ENCODE measurements at places on chromosomes 11 and 22.

GRCh38 chr22:17366830-17367229, 2.4 kb upstream of the CECR2 start:
- DNase-seq = no peak

DNA sequence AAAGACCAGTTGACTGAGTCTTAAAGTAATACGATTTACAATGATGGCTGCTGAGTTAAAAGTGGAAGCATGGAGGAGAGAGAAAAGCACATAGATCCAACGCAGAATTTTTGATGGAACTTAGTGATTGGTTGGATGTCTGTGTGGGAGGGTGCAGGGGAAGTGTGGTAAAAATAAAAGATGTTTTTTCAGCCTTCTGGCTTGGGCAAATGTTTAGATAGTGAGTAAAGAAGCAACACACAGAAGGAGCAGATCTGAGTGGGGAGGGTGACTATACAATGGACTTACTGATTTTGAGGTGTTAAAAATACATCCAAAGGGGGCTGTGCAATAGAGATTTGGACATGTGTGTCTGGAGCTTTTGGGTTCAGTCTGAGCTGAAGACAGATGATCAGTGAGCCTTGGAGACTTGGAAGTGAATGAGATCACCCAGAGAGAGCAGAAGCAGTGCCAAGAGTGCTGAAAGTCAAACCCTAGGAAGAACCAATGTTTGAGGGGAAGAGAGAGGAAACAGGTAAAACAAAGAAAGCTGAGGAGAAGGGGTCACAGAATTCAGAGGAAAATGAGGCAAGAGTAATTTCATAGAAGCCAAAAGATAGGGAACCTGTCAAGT, 8.6 kb downstream of the GRIA4 start:
- DNase-seq = no peak

GRCh38 chr11:56917708-56918400, 70.9 kb upstream of the OR5AK2 start:
- DNase-seq = no peak

GRCh38 chr11:118295199-118295598, 9.3 kb upstream of the CD3E start:
- DNase-seq = no peak

GRCh38 chr11:121890946-121891515, 225.0 kb downstream of the BLID start:
- no peak for DNase-seq

DNA sequence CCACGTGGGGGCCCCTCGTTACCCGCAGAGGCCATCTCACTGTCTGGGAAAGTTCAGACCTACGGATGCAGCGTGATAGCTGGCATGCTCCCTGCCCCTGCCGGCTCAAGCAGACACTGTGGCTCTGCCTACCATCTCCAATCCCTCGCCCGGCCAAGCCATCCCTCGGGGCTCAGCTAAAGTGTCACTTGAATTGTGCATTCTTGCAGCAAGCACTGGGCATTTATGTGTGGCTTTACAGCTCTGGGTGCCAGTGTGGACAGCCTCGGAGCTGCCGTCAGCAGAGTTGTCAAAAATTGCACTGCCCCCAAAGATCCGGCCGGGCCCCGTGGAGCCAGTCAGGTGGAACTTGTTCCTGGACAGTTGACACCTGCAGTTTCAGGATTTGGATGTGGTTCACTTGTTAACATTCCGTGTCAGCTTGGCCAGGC, 75.0 kb upstream of the FGF3 start:
- no peak for DNase-seq

GRCh38 chr11:97905101-97905500, 1115.6 kb upstream of the CNTN5 start:
- no peak for DNase-seq

DNA sequence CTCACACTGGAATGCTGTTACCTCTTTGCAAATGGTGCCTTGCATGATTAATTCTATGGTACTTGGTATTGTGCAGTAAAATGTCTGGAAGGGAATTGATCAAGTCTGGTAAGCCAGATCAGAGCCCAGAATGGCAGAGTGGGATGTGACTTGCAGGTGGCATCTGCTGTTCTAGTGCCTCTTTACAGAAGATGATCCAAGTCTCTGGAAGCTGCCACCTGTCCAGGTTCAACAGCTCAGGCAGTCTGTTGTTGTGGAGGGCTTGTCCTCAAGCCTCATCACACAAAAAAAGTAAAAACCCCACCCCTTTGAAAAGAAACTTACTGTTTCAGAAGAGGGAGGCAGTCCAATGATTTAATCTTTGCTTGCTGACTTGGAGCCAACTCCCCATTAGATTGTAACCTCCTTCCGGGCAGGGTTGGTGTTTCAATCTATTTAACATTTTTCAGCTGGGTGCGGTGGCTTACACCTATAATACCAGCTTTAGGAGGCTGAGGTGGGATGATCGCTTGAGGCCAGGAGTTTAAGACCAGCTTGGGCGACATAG, 17.1 kb downstream of the ZNRF3 start:
- DNase-seq = no peak

- DNase-seq = peak; percentile 26
These were observed 14.6 kb upstream of the NRGN start for GRCh38 chr11:124724979-124725718.

- no peak for DNase-seq
These were observed 16.1 kb downstream of the SCARF2 start for GRCh38 chr22:20421507-20421874.

DNA sequence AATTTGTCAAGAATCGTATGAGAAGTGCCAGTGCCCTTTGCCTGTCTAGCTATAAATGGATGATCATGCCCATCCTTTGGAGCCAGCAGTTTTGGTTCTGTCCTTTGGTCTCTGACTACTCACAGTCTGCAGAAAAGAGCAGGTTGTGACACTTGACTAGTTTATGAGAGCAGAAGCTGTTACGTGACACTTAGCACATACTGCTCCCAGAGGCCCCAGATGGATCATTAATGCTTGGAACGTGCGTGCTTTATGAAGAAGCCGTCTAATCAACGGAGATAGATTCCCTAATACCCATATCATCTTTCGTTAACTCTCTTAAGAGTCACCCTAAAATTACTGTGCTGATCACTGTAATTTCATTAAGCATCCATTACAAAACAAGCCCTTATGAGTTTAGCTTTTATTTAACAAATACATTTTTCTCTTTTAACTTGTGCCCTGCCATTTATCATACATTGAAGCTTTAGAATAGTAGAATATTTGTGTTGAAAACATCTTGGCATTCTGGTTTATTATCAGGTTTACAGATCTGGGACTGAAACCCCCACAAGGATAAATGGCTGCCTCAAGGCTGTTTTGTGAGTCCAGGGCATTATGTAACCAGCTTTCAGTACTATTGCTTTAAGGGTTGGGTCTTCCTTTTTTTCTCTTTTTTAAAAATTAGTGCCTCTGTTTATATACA, 47.0 kb upstream of the ADORA2A start:
- DNase-seq = no peak

DNA sequence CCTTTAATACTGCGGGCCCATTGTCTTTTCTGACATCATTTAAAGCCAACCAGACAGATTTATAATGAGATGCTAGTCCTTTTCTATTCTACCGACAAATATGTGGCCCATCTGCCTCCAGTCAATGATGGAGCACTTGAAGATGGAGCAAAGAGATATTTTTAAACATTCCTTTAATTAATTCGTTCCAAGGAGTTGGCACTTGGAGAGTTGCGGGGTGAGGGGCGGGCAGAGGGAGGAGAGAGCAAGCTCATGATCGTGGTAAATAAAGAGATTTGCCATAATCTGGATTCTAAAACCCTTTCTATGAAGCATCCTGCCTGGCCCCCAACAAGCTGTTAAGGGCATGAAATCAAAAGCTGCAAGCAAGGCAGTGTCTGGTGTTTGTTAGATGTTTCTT, 5.0 kb downstream of the SLC1A2 start:
- no peak for DNase-seq

GRCh38 chr11:10628508-10629236, 60.2 kb upstream of the LYVE1 start:
- no peak for DNase-seq

GRCh38 chr11:4041731-4042391, 52.7 kb upstream of the RRM1 start:
- no peak for DNase-seq

GRCh38 chr11:29328961-29329441, 687.8 kb downstream of the KCNA4 start:
- peak; percentile 11 for DNase-seq

DNA sequence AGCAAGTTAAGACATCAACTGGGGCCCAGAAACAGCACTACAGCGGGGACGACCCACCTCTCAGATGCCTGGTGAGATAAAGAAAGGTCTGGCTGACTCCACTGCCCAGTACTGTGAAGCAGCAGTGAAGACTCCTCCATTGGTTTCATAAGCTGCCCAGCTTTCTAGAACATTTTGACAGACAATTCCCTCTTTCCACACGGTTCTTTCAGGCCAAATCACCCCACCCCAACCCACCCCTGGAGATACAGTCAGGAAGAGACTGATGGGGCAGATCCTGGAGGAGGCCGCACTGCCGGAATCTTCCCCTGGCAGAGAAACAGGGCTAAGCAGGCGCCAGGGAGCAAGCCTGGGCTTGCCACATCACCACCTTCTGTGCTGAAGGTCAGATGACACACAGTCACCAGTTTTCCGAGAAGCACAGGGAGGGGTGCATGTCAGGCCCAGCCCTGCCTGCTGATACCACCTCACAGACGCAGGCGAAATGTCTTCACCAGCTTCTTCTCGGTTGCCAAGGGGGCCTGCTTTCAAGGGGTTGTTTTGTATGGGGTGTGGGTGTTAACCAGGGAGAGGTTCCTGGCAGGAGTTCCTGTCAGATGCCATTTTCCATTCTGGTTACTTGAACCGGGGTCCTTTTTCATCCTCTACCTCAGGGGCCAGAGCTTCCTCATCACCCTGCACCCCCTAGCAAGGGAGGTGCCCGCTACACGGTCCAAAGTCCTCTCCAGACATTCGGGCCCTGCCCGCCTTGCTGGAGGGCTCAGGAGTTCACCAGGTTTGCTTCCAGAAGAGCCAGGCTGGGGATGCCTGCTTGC, 1.4 kb upstream of the NEAT1 start:
- peak; percentile 96 for DNase-seq

Measured in mucosa of gallbladder (tissue), 1 donor.